Mesenteric fat pad (tissue), 1 donor: ENCODE measurements at places on chromosomes 5 and 9. TPM values are rescaled to one million over a fixed set of nuclear protein-coding genes. Genes with fewer than 3 reads are reported as not detected.

CATSPER3 gene
- total RNA-seq, result 0.61 TPM

CD180 gene
- total RNA-seq, result 2.6 TPM

PCDHB16 gene
- 1.6 TPM for total RNA-seq

LCN1 gene
- 2.3 TPM for total RNA-seq

CCDC183 gene
- total RNA-seq, result 0.71 TPM

HTR4 gene
- 0.16 TPM for total RNA-seq

JAKMIP2 gene
- 0.06 TPM for total RNA-seq

NCBP1 gene
- total RNA-seq, result 21.3 TPM

EGFLAM gene
- total RNA-seq, result 132 TPM

LECT2 gene
- not detected for total RNA-seq

PPIC gene
- 34.3 TPM for total RNA-seq

CBY3 gene
- total RNA-seq, result not detected

GTF2H2C gene
- 26.7 TPM for total RNA-seq

CYSRT1 gene
- total RNA-seq, result 0.42 TPM

ACTBL2 gene
- not detected for total RNA-seq

OTULINL gene
- total RNA-seq, result 16.7 TPM

SPATA6L gene
- total RNA-seq, result 5.4 TPM

RASGRF2 gene
- 30.7 TPM for total RNA-seq

TPPP gene
- 5.4 TPM for total RNA-seq
